ENCODE measurements at places on chromosomes 3 and 15. TPM values are rescaled to one million over a fixed set of nuclear protein-coding genes. Genes with fewer than 3 reads are reported as not detected.

DNA sequence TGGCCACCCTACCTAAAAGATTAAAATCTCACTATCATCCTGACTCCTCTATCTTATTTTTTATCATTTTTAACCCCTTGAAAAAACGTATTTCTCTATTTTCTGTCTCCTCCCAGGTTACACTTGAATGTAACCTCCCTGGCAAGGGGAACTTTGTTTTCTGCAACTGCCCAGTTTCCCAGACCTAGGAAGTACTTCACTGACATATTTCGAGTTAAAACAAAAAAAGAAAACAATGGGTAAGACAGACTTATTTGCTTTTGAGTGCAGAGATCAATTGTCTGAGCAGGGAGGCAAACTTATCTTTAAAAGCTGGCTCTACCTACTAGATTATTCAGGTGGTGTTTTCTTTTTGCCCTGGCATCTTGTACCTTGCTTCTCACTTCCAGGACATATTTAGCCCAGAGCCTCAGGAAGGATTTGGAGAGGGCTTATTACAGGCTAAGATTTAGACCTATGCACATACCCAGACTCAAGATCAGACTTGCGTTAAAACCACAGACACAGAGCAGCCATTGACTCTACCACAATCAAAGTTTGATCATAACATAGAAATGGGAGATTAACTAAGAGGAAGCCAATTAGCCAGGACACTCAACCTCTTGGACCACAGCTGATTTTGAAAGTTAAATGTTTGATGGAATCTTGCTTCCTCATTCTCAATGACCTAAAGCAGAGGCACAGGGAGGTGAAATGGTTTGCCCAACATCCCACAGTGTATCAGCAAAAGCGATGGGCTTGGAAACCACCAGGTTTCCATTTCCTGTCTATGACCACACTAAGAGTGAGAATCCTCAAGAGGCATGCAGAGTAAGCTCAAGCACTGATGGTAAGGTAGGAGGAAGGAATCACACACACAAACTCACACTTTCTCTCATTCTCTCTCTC lies 169.5 kb upstream of the THBS1 start:
- DNase-seq: peak; percentile 32

- DNase-seq: no peak
Observed at GRCh38 chr15:63296195-63296594, 18.8 kb downstream of the APH1B start.

RASGRP1 gene
- total RNA-seq: 0.12 TPM

- DNase-seq: no peak
Observed at GRCh38 chr3:170344971-170345370, 12.5 kb upstream of the SKIL start.

DNA sequence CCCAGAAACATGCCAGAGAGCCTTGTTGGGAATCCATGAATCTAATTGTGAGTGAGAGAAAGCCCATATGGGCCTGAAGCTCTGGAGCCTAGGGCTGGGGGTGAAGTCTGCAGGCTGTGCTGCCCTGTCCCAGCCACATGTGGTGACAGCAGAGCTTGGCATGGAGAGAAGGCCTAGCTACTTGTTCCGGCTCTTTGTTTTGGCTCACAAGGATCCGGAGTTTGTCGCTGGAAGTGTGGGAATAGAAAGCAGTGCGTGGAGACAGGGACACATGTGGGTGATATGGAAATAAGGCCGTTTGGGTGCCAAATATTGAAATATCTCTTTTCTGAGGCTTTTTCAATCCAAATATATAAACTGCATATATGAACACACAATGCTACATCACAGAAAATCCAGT lies 78.2 kb downstream of the CLSTN2 start:
- no peak for DNase-seq

DNA sequence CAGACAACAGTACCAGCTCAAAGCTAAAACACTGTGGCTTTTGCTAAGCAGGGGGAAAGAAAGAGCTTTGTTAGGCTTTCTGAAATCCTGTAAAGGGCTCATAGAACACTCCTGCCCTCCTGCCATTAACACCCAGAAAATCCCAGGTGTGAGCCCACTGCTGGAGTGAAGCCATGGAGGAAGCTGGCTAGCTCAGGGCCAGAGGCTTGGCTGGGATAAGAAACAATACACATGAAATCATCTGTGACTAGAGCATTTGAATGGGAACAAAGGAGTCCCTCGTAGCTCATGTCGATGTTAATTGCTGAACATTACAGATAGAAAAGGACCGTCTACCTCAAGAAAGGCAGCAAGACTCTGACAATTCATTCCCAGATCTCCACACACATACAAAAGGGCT lies 23.5 kb downstream of the RUVBL1 start:
- no peak for DNase-seq

GRCh38 chr15:66654739-66655375 lies 47.2 kb upstream of the SMAD6 start:
- DNase-seq: no peak

DNA sequence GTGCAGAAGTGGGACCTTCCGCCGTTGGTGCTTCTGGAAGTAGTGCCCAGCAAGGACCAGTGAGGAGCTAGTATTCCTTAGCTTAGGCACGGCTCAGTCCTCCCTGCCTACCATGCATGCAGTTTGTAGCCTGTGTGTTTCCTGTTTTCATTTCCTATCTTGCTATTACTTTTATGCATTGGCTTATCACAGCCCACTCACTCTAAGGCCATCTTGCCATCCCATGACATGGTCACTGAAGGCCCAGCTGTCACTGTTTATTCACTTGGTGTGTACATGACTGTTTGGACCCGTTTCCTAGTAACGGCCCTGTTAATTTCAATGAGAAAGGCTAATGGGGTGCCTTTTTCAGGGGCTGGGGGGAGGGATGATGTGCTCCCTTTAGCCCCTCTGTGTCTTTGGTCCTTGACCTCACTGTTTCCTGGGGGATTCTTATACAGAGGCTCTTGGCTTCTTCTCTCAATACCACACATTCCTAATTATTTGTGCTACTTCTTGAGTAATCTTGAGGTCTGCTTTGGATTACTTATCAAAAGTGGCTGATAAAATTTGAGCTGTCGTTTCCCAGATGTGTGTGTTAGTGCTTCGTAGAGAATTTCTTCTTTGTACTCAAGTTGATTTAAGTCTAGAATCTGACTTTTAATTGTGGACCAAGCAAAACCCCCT lies 24.5 kb upstream of the TRAK1 start:
- DNase-seq: peak; percentile 73

- no peak for DNase-seq
Observed at GRCh38 chr3:135633078-135633477, 332.4 kb upstream of the PPP2R3A start.

- peak; percentile 80 for DNase-seq
Observed at GRCh38 chr3:197027151-197027895, 2.3 kb downstream of the MELTF start.

DNA sequence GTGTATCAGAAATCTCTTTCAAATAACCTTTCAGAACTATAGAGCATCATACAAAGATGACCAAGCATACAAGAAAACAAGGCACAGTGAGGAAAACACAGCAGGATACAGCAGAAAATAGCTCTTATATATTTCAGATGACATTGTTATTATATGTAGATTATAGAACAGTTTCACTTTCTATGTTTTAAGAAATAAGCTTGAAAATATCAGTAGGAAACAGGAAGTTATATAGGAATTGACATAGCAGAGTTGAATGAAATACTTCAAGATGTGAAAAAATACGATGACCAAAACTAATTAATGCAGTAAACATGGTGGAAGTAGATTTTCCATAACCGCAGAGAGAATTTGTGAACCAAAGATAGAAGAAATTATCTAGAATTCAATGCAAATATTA lies 75.2 kb downstream of the LYSMD4 start:
- DNase-seq: no peak

GRCh38 chr3:105865016-105865623 lies 3.7 kb downstream of the CBLB start:
- DNase-seq: no peak

DNA sequence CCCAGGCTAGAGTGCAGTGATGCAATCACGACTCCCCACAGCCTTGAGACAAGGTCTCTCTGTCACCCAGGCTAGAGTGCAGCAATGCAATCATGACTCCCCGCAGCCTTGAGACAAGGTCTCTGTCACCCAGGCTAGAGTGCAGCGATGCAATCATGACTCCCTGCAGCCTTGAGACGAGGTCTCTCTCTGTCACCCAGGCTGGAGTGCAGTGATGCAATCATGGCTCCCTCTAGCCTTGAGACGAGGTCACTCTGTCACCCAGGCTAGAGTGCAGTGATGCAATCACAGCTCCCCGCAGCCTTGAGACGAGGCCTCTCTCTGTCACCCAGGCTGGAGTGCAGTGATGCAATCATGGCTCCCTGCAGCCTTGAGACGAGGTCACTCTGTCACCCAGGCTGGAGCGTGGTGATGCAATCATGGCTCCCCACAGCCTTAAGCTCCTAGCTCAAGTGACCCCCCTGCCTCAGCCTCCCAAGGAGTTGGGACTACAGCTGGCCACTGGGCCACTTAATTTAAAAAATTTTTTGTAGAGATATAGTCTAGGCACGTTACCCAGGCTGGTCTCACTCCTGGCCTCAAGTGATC lies 26.1 kb downstream of the TFRC start:
- no peak for DNase-seq

EFHB gene
- 1.6 TPM for total RNA-seq

- peak; percentile 43 for DNase-seq
Observed at GRCh38 chr3:16768956-16769355, 115.8 kb upstream of the PLCL2 start.

DNA sequence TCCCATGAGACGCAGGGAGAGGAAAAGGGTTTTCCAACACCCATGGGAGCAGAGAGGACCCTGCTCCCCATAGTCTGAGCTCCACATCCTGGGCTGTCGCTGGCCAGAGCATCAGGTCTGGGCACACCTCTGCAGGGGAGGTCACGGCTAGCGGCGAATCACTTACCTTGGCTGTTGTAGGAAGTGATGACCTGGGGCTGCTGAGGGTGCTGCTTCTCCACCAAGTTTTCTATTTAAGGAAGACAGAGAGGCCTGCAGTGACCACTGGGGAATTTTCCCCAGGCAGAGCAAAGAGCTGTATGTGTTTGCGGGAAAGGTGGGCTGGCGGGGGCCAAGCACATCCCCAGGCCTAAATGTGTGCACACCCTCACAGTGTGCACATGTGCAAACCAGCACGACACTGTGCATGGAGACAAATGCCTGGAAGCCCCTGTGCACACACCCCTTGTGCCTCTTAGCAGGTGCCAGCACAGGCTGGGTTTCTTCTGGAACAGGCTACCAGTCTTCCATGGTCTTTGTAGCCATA lies 7.6 kb downstream of the KY start:
- DNase-seq: no peak

GALNT15 gene
- total RNA-seq: not detected

- DNase-seq: no peak
Observed at GRCh38 chr15:23574742-23575141, 9.3 kb downstream of the MKRN3 start.

DNA sequence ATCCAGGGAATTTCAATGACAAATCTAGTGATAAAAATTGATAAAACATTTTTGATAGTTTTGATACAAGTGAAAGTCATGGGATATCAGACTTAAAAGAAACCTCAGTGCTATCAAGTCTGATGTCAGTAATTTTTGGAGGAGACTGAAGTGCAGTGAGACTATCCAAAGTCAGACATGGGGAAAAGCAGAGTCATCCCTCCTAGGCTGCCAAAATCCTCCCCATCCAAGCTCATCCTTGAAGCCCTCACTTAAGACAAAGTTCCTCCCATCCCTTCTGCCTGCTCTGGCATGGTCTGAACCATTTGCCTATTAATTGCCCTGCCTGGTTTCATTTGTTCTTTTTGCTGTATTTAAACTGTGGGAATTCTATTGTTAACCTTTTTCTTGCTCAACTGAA lies 456.9 kb upstream of the UBE2E2 start:
- no peak for DNase-seq

GRCh38 chr3:188929137-188929536 lies 242.6 kb upstream of the TPRG1 start:
- DNase-seq: no peak

GRCh38 chr3:88150806-88151205 lies 1.0 kb downstream of the C3orf38 start:
- DNase-seq: no peak

SMCO1 gene
- total RNA-seq: not detected

- no peak for DNase-seq
Observed at GRCh38 chr3:127689266-127689860, 16.6 kb downstream of the ABTB1 start.

DNA sequence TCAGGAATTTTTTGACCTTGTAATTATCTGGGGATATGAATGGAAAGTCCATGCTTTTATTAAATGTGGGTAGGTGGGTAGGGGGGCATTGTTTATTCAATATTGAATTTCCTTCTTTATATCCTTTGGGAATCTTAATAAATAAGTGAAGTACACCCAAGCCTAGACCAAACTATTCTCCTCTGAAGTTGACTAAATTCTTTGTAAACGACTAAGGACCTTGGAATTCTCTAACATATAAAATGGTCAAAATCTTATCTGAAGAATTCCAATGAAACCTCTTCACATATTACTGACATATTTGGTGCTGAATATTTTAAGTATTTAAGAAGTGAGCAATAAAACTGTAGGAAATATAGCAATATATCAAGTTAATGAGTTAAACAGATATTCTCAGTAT lies 1432.1 kb upstream of the GBE1 start:
- no peak for DNase-seq

DNA sequence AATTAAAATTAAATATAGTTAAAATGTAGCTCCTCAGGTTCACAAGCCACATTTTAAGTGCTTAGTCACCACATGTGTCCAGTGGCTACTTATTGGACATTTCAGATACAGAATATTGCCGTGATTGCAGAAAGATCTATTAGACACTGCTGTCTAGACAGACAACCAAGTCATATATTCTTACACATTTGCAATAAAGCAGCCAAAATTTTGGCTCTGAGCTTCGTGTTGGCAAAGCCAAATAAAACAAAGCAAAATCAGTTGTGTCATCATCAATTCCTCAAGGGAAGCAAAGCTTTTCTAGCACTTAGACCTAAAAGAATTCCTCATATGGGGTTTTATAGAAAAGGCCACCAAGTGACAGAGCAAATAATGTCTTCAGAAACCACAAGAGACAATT lies 193.1 kb upstream of the LPP start:
- no peak for DNase-seq

KIF15 gene
- total RNA-seq: 41.2 TPM

- peak; percentile 68 for DNase-seq
Observed at GRCh38 chr15:72182673-72183072, 14.9 kb downstream of the GRAMD2A start.

- no peak for DNase-seq
Observed at GRCh38 chr3:187430576-187430975, 62.4 kb downstream of the RTP4 start.

SPINT1 gene
- total RNA-seq: not detected

GRCh38 chr3:160296591-160296990 lies 71.4 kb downstream of the C3orf80 start:
- DNase-seq: no peak

DNA sequence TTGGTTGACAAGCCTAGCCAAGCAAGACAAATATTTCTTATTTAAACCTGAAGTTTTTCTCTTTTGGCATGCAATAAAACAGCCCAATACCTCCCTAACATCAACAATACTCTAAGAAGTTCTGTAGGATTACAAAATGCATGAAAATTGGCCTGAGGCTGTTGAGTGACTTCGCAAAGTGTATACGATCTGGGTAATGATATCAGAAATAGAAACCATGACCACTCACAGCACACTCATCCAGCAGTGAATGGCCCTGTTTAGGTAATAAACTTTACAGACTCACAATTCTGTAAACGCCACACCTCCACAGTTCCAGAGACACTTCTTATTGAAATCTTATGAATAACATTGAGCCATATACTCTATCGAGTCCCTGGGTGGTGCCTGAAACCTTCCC lies 83.0 kb upstream of the NAALADL2 start:
- DNase-seq: no peak

GRCh38 chr3:32216172-32216783 lies 22.2 kb upstream of the CMTM8 start:
- no peak for DNase-seq

GRCh38 chr3:183619010-183619409 lies 16.4 kb upstream of the KLHL24 start:
- DNase-seq: no peak

All from RPMI7951 (cell line).